Activated T-helper 9 cell treated with anti-CD3 and anti-CD28 coated beads, Interleukin-2, amount 50 U/mL, for 16 hours (primary cell): ENCODE measurements at places on chromosomes 3 and 15.

DNA sequence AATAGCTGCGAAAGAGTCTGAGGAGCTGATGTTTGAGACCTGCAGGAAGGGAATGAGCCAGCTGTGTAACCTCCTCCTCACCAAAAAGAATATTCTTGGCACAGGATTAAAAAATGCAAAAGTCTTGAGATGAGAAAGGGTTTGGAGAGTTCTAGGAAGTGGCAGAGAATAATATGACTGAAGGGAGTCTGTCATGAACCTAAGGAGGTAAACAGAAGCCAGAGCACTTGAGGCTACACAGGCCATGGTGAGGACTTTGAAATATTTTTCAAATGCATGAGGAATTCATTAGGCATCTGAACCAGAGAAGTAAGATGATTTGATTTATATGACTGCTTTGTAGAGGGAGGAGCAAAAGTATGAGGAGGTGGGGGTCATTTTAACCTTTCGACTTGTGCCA is 347.8 kb downstream of the EPHA3 start:
- no peak for DNase-seq

DNA sequence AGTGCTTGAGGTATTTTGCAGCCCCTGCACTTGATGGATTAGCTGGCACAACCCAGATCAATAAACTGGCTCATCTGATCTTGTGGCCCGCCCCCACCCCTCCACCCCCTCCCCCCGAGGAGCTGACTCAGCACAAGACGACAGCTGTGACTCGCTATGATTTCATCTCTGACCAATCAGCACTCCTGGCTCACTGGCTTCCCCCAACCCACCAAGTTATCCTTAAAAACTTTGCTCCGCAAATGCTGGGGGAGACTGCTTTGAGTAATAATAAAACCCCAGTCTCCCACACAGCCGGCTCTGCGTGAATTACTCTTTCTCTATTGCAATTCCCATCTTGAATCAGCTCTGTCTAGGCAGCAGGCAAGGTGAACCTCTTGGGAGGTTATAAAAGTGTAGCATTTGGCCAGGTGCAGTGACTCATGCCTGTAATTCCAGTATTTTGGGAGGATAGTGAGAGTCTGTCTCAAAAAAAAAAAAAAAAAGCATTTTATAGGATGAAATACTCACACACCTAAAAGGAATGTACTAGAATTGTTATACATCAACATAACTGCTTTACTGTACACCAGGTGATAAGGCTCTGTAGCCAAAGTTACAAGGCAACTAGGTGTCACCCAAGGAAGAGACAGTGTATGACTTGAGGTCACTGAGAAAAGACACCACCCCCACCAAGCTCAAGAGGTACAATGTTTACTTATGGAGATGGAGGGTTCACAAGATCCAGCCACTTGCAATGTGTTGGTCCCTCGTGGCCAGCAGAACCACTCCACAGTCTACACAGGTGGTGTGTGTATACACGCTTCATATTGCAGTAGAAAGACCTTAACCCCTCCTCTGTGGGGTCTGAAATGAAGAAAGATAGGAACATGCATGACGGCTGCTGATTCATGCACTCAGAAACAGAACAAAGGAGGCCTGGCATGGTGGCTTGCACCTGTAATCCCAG is 8.6 kb downstream of the ZNF445 start:
- DNase-seq: no peak

DNA sequence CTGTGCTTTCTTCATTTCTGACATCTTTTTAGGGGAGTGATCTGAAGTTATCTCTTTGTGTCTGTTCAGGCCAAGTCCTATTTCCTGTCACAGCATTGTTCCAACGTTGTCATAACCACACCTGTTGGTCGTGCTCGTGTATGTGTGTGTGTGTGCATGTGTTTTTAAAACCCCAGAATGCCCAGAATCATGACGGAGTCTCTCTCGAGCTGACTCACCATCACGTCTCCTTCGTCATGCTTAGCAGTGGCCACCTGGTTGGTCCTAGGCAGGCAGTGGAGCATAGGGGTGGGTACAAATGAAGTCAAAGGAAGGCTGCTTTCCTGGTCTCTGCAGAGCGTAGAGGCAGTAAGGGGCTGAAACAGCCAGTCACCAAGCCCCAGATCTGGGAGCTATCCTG is 126.8 kb upstream of the ABHD17C start:
- DNase-seq: no peak

DNA sequence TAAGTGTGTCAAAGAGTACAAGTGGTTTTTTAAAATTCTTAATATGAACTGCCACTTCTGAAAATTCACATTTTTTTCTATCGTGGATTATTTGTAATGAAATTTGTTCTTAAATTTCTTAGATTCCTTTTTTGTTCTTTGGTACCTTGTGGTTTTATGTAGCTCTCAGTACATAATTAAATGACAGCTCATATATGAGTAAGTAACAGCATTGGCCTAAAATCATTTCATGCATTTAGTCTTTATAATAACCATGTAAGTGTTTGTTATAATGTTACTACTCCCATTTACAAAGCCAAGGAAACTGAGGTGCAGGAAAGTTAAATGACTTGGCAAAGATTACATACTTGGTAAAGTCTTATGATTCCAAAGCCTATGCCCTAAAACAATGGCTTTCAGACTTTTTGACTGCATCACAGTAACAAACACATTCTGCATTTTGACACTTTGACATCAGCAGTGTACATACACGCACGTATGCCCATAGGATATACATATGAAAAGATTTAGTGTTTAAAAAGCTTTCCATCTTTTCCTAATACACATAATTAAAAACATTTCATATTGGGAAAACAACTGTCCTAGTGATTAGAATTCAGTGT is 14.9 kb downstream of the SPRED1 start:
- DNase-seq: no peak

GRCh38 chr3:115245438-115245837 is 98.3 kb upstream of the ZBTB20 start:
- DNase-seq: no peak

GRCh38 chr15:56243163-56244037 is at the start of gene RFX7:
RFX7 (minus strand) TSS chr15:56243879; CDS start chr15:56243285, 594 bp downstream.
- DNase-seq: peak; percentile 72

GRCh38 chr3:60048447-60048848 is 998.6 kb upstream of the CFAP20DC start:
- no peak for DNase-seq
